ENCODE measurements at places on chromosomes 6 and 20.

DNA sequence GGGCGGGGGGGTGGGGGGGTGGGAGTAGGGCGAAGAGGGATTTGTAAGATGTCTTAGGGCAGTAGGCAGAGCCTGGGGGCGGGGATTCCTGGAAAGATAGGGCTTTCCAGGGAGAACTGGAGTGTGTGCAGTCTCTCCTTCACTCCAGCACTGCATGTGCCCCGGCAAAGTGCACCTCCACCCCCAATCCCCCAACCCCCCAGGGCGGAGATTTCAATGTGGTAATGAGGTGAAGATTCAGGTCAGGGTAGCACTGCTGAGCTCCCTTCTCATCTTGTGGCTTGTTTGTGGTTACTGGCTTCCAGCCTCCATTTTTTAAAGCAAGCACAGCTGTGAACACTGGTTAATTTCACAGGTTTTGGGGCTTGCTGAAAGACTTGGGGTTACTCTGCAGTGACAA is 5.9 kb downstream of the TMEM239 start:
- DNase-seq = peak; percentile 38

DNA sequence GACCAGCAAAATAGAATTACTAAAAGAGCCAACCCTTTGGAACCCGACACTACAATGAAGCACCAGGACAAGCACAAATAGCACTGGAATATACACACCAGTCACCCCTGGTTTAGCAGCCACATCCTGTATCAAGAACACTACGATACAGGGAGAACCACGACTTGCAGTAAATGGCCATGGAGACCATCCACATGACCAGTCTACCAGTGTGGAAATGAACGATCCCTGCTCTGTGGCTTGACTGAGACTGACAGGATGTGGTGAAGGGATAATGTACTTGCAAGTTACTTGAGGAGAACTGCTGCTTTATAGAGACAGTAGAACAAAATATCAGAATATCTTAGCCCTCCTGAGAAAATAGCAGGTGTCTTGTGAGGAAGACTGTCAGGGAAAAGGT is 169.6 kb downstream of the COL9A1 start:
- no peak for DNase-seq

DNA sequence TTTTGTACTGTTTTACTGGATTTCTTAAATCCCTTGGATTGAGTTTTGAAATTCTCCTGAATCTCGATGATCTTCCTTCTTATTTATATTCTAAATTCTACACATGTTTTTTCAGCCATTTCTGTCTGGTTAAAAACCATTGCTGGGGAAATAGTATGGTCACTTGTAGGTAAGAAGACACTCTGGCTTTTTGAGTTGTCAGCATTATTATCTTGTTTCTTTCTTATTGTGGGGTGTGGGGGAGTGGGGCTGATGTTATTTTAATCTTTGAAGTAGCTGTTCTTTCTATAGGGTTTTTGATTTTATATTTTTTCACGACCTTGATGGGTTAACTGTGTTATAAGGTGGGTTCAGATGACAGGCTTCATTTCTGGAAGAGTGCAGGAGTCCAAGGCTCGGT is 37.4 kb upstream of the ADGRB3 start:
- DNase-seq = no peak

- no peak for DNase-seq
Observed at GRCh38 chr20:58401162-58401561, 12.1 kb downstream of the VAPB start.

- no peak for DNase-seq
Observed at GRCh38 chr6:133396984-133397348, 155.8 kb downstream of the EYA4 start.

- DNase-seq = no peak
Observed at GRCh38 chr6:87242311-87242710, 80.1 kb upstream of the SMIM8 start.

GRCh38 chr6:11323666-11324452 is 91.4 kb upstream of the NEDD9 start:
- peak; percentile 69 for DNase-seq

DNA sequence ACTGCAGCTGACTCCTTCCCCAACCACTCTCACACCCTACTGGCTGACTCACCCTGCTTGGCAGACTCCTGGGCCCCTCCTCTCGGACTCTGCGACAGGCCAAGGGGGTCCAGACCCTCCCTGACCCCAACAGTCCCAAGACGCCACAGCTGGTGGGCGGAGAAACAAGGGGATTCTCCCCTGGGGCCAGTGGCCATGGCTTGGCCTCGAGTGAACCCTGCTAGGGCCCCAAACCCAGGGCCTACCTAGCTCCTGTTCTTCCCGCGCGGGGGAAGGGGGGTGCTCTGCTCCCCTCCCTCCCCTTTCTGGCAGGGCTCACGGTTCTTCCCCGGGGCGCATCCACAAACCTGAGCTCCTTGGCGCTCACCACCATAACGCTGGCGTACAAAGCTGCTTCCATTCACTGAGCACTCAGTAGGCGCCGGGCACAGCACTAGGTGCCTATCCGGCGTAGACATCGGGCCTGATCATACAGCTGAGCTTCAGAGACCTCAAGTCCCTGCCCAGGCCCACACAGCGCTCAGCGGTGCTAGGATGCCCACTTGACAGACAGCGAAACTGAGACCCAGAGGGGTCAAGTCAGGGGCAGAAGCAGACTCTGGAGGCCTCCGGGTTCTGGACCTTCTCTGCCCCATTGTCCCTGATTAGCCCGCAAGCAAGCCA is 597 bp downstream of the ADA start:
- DNase-seq = no peak

- DNase-seq = peak; percentile 46
Observed at GRCh38 chr6:161436106-161436876, 162.4 kb upstream of the AGPAT4 start.

GRCh38 chr6:140201787-140202458 is 827.5 kb upstream of the CITED2 start:
- DNase-seq = no peak

DNA sequence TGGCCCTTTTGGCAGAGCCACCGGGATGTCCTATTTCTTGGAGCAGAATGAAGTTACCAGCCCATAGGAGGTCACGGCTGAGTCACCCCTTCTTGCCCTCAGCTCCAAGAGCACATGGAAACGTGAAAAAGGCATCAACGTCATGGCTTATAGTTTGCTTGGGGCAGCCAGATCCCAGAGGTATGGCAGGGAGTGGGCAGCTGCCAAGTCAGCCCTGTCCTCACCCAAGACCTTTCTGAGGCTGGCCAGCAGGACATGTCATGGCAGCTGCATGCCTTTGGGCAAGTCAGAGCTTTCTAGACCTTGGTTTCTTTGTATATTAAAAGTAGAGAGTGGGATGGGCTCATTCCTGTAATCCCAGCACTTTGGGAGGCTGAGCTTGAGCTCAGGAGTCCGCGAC is 8.2 kb upstream of the MDFI start:
- no peak for DNase-seq

GRCh38 chr6:156791320-156791850 is 14.2 kb downstream of the ARID1B start:
- peak; percentile 74 for DNase-seq

DNA sequence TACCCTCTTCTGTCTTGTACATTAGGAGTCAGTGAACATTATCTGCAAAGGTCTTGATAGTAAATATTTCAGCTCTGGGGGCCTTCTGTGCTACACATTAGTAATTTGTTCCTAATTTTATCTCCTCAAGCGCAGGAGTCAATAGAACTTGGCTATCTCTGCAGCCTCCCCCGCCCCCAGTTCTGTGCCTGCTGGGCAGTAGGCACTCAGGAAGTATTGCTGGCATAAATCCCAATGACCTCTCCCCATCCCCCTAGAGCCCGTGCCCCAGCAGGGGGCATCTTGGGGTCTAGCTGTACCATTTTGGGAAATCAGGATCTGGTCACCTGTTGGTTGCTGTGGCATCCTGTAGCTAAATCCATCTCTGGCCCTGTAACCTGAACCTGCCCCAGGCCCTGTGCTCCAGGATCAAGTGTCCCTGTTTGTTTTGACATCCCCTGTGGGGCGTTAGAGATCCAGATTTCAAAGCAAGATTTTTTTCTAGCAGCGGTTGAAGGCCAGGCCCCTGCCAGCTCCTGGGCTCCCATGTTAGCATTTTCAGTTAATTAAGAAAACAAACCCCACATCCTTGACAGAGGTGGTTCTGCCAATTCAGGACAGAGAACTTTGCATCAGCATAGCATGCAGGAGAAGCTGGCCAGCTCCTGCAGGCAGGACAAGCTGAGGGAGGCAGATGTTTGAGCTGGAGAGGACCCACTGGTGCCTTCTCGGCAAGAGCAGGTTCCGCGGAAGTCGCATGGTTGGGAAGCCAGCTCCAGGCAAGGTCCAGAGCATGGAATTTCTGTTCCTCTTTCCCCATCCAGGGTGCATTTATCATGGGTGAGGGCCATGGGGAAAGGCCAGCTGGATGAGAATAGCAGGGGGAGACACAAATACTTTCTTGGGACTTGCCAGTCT is 32.1 kb downstream of the DAAM2 start:
- DNase-seq = no peak

DNA sequence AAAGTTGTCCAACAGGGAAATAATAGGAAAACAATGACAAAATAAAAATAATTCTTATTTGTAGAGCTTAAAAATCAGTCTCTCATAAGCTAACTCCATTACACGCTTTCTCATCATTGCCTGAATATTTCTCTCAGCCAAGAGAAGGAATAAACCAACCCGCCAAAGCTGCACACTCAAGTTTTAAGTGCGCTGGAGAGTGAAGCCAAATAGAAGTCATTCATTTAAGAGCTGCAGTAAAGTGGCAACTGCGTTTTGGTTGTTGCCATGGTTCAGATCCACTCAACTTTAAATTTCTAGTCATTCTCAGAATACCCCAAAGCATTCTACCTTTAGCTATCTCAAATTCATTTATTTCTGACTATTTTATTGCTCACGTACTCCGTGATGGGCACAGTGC is 230.7 kb downstream of the CBLN4 start:
- no peak for DNase-seq

- no peak for DNase-seq
Observed at GRCh38 chr6:90026216-90026615, 131.9 kb downstream of the GJA10 start.

GRCh38 chr20:58659841-58660240 is 8.8 kb downstream of the STX16 start:
- DNase-seq = peak; percentile 41

- DNase-seq = peak; percentile 42
Observed at GRCh38 chr6:82217018-82217586, 30.4 kb downstream of the IBTK start.

- DNase-seq = no peak
Observed at GRCh38 chr6:108594640-108595039, 33.9 kb downstream of the FOXO3 start.

GRCh38 chr6:2517401-2517800 is 233.3 kb downstream of the MYLK4 start:
- DNase-seq = no peak

GRCh38 chr6:13184089-13184468 is 144.3 kb downstream of the TBC1D7 start:
- DNase-seq = no peak

DNA sequence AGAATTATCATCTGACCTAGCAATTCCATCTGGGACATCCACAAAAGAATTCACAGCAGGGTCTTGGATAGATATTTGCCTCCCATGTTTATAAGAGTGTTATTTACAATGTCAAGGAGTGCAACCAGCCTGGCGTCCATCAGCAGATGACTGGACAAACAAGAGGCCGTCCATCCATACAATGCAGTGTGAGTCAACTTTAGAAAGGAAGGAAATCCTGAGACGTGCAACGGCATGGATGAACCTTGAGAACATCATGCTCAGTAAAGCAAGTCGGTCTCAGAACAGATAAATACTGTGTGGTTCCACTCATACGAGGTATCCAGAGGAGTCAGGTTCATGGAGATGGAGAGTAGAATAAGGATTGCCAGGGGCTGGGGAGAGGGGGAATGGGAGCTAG is 46.4 kb downstream of the FOXF2 start:
- DNase-seq = no peak

GRCh38 chr6:140001005-140001404 is 626.6 kb upstream of the CITED2 start:
- no peak for DNase-seq

DNA sequence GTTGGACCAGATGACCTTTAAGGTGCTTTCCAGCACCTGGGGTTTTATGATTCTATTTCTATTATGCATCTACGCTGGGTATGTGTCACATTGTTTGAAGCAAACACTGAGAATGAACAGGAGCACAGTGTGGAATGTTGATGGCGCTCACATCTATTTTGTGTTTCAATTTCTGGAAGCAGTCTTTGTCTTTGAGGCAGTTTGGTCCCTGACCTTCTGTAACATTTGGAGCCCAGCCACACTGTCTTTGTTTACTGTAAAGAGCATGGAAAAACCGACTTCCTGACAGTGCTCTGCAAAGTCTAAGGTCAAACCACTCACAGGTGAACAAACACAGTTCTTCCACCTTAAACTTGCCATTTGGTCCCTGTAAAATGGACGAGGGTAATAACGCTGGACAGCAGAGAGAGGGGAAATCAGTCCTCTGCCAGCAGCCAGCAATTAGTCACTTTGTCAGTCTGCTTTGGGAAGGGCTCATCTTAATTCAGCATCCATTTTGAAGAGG is 155.5 kb downstream of the PRL start:
- DNase-seq = peak; percentile 17

- DNase-seq = peak; percentile 62
Observed at GRCh38 chr6:108598305-108598863, 37.7 kb downstream of the FOXO3 start.

DNA sequence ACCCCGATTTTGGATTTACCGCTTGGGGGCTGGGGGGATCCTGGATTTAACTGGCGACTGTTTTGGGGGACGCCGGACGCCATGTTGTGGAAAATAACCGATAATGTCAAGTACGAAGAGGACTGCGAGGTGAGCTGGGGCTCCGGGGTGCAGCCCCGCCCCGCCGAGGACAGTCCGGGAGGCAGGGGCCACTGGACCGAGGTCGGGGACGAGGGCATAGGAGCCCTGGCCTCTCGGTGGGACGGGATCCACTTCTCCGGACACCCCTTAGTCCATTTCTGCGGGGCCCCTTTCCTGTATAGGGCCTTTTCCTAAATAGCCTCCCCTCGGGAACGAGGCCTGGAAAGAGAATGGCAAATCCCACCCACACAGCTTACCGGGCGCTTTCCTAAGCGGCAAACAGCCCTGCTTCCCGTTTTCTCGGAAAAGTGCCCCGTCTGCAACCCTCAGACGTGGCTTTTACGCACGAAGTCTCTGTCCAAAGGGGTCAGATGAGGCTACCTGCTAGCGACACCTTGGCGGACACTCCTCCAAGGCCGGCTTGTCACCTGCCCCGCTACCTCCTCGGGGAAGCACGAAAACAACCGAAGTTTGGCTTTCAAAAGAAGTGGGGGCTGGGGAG is 469 bp downstream of the TFAP2C start:
- DNase-seq = no peak
